ENCODE measurements at places on chromosomes 7 and 10.

- no peak for DNase-seq
These were observed 14.3 kb upstream of the ZNF467 start for GRCh38 chr7:149787428-149788299.

GRCh38 chr7:105209870-105210269 is 178.9 kb downstream of the SRPK2 start:
- no peak for DNase-seq

GRCh38 chr10:125201108-125201524 is 40.8 kb upstream of the CTBP2 start:
- no peak for DNase-seq

DNA sequence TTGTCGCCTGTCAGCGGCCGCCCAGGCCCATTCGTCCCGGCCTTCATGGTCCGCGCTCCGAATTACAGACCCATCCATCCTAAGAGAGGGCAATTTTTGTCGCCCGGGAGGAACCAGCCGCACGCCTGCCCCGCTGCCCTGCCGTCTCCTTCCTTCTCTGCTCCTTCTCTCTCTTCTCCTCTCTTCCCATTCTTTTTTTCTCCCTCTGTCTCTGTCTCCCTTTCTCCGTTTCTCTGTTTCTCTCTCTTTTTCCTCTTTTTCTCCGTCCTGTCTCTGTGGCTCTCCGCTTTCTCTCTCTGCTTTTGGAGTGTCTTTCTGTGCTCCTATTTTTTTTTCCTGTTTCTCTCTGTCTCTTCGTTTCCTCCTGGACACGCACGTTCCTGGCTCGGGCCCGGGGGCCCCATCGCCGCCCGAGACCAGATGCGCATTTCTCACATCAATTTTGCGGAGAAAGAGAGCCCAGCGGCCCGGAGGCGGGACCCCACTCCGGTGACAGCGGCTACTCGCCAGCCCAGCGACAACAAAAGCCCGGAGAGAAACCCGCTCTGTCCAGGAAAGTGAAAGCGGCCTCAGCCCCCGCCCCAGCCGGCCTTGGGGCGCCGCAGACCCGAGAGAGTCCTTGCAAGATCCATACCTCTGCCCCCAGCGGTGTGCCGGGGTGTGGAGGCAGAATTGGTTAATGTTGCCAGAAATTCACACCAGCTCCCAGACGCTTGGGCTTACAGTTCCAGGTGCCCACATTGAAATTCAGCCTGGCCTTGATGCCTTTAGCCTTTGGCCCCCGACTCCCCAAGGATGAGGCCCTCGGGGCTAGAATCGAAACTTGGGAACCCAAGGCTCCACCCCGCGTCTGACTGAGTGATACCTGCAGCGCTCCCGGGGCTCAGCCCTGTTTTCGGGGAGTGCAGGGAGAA is 4.1 kb downstream of the LBX1 start:
- DNase-seq = no peak

DNA sequence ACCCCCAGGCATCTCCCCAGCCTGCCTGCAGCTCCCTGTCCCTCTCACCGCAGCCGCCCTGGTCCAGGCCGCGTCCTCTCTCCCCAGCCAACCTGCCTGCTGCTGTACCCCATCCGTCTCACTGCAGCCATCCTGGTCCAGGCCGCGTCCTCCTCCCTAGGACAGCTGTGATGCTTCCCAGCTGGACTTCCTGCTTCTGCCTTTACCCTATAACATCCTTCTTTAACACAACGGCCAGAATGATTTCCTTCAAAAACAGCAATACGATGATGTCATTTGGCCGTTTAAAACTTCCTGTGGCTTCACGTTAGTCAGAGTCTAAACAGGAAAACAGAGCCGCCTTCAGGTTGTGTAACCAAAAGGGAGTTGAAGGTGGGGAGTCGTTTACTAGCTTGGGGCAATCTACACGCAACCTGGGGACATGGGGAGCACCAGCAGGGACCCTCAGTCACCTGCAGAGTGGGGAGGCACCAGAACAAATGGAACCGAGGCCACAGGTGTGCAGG is 32.2 kb upstream of the ZFAND2A start:
- DNase-seq = no peak

GRCh38 chr7:138226745-138227279 is 150.6 kb downstream of the AKR1D1 start:
- no peak for DNase-seq

GRCh38 chr10:93615576-93616235 is 3.4 kb downstream of the PDE6C start:
- no peak for DNase-seq

DNA sequence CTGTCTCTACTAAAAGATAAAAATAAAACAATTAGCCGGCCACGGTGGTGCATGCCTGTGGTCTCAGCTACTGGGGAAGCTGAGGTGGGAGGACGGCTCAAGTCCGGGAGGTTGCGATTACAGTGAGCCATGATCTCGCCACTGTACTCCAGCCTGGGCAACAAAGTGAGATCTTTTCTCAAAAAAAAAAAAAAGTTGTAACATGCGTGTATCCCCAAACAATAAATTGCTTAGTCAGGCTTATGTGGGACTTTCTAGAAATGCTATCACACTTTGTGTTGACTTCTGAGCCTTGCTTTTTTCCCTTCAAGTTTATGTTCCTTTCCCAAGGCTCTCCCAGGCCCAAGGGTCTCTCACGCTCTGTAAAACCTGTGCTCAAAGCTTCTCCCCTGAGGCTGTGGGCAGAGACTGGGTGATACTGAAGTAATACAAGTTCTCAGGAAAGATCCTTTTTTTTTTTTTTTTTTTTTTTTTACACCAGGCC is 88.0 kb upstream of the TNS3 start:
- DNase-seq = no peak

GRCh38 chr7:105429746-105430612 is 41.3 kb upstream of the SRPK2 start:
- DNase-seq = peak; percentile 12

GRCh38 chr10:70540089-70540788 is 61.7 kb downstream of the PALD1 start:
- peak; percentile 25 for DNase-seq

DNA sequence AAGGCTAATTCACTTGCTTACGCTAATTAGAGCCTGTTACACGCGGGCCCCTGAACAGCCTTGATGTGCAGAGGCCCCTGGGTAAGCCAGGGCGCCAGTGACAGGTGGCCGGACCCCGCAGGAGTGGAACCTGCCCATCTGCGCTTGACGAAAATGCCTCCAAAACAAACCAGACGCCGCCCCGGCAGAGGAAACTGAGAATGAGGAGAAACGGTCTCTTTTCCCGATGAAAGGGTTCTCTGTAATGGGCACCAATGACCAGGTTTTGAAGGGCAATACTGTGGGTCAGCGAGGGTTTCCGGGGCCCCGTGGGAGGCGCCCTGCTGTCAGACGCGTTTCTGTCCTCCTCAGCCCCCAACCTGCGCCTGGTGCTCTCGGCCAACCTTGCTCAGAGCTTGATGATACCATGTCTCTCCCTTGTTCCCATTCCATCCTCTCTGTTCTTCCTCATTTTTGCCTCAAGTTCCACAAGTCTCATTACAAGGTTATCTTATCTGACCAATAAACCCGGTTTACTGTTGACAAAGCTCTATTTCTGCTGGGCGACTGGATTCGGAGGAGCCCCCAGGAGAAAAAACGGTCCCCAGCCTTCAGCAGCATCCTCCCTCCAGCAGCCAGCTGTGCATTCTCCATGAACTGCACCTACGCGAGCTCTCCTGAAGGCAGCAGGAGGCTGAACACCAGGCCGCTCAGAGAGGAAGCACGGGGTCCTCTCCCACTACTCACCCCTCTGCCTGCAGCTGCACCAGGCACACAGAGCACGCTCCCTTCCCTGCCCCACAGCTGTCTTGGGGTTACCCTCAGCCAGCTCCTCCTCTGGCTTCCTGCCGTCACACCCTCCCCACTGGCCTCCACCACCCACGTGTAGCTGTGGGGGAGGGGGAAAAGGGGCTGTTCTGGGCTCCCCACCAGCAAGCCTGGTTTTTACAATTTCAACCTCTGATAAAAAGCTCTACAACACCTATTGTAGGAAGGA is 202.0 kb downstream of the MAD1L1 start:
- no peak for DNase-seq

- no peak for DNase-seq
These were observed 16.3 kb upstream of the ABLIM1 start for GRCh38 chr10:114674346-114674745.

GRCh38 chr7:8357536-8357935 is 75.9 kb upstream of the NXPH1 start:
- no peak for DNase-seq

DNA sequence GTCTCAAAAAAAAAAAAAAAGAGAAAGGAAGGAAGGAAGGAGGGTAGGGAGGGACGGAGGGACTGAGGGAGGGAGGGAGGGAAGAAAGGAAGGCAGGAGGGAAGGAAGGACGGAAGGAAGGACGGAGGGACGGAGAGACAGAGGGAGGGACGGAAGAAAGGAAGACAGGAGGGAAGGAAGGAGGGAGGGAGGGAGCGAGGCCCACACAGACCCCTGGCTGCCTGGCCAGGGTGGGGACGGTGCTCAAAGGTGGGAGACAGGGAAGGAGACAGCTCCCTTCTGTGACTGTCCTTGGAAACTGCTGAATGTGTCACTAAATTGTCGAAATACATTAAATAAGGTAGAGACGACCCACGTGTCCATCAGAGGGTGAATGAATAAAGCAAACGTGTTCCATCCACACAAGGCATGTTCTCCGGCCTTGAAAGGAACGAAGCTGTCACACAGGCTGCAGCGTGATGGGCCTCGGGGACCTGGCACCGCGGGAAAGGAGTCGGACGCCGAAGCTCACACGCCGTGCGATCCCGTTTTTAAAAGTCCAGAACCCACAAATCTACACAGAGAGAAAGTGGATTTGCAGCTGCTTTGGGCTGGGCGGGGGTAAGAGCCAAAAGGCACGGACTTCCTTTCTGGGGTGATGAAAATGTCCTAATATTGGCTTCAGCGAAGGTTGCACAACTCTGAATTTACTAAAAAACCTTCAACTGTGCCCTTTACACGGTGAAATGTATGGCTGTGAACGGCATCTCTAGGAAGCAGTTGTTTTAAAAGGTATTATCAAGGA is 23.3 kb downstream of the ADAP1 start:
- DNase-seq = no peak

GRCh38 chr7:15439853-15440252 is 122.0 kb downstream of the AGMO start:
- DNase-seq = no peak

GRCh38 chr7:111174510-111174909 is 83.6 kb downstream of the LRRN3 start:
- DNase-seq = no peak

GRCh38 chr10:129959544-129960480 is 4.3 kb downstream of the EBF3 start:
- no peak for DNase-seq

GRCh38 chr7:7251742-7252141 is 69.4 kb downstream of the C1GALT1 start:
- DNase-seq = no peak

GRCh38 chr7:139382439-139382838 is 22.7 kb downstream of the LUC7L2 start:
- DNase-seq = no peak

DNA sequence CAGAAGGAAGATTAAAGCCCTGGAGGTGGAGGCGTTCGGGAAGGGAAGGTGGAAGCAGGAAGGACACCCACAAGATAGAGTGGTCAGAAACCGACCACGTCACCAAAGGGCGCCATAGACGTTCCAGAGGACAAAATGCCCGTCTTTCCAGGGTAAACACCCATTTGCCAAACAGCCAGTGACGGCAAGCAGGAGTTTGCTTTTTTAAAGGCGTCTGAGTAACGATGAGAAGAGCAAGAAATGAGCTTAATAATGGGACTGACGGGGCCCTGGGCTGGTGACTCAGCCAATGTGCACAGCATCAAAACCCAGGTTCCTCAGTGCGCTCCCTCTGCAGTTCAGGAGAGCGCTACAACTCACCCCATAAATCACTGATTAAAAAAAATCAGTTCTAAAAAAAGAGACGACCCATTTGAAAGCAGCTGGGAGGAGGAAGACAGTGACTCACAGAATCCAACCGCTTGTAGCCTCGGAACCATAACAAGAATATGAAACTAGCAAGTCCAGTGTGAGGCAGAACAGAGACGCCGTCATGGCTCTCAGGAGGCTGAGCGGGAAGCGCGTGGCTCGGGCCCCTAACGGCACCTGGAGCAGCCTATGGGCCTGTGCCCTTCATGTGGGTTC is 5.9 kb downstream of the DIP2C start:
- DNase-seq = no peak

GRCh38 chr7:158821171-158822031 is 7.9 kb downstream of the ESYT2 start:
- DNase-seq = no peak

- DNase-seq = no peak
These were observed 553.3 kb upstream of the FZD8 start for GRCh38 chr10:36195364-36195763.

DNA sequence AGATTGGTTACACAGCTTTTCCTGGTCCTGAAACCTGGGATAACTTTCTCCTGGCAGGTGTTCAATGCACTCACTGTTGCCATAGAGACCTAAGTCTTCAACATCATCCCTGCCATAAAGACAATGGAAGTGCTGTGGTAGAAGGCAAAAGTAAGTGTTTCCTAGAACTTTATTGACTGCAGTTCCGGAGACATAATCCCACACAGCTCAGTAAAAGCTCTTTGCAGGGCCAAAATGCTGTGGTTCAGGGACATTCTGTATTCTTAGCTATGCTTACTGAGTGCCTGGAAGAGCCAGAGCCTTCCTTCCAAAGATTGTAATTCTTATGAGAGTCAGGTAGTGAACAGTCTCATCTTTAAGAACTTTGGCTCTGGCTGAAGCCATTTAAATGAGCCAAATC is 5.3 kb downstream of the WIPF3 start:
- DNase-seq = no peak

DNA sequence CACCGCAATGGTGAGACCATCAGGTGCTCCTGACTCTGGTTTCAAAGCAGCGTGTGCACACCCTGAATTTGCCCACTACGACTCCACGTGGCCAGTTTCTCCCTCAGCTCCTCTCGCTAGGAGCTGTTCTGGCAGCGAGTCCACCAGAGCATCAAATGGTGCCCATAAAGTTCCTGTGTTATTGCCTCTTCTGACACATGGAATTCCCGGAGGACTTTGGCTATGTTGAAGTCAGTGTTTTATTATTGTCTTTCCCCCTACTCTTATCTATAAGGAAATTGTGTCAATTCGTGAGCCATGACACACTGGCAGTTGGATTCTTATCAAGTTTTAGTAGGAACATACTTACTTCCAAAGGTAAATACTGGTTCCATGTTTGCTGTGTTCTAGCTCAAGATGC is 53.9 kb upstream of the NPVF start:
- DNase-seq = no peak

- no peak for DNase-seq
These were observed 81.0 kb downstream of the PPP1R3C start for GRCh38 chr10:91551856-91552255.

DNA sequence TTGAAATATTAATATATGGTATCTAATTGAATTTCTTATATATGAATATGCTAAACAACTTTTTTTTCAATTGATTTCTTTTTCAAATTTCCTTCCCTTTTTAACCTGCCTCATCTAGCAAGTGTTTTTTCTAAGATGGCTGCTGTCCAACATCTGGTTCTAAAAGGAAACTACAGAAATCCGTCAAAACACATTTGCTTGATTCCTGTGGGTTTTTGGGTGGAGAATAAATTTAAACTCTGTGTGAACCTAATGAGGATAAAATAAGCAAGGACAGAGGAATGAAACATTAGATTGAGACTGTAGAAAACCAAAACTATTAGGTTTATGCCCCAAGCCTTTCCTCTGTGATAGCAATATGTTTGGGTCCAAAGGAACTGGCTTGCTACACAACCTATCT is 75.5 kb upstream of the STARD3NL start:
- no peak for DNase-seq
